ENCODE measurements at places on chromosomes 6 and 20.
A peak's percentile ranks its signal among the peaks of the same experiment; 100 is the strongest.

GRCh38 chr20:45958593-45958992 is 13.4 kb downstream of the ZNF335 start:
- DNase-seq, result no peak

DNA sequence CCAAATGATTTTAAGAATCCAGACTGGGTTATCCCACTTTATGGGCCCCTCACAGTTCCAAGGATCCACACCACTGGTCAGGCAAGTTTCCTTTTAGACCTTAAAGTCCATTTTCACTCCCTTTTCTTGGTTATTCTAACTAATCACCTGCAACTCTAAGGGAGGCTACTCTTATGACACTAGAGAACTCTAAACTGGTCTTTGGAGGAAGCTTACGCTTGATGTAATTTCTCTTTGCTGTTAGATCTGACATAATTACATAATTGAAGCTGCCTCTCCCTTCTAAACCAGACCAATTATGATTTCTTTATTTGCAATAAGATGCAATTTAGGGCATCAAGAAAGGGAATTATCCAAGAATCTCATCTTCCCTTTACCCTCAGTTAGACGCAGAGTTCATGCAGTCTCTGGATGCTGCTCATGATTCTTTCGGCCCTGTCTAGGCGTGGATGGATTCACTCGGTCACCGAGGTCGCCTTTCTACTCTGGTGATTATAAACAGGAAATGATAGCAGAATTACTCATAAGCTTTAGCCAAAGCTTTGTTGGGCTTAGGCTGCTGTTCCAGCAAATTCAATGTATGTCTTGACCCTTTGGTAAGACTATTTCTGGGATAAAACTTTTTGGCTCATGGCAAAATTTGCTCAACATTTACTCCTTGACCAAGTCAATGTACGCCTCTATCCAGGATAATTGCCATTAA is 166.4 kb upstream of the PRND start:
- DNase-seq, result peak; percentile 56

GRCh38 chr6:168322966-168323365 is 3.4 kb upstream of the DACT2 start:
- DNase-seq, result no peak

GRCh38 chr20:5548107-5548506 is 202.1 kb upstream of the SHLD1 start:
- DNase-seq, result no peak

DNA sequence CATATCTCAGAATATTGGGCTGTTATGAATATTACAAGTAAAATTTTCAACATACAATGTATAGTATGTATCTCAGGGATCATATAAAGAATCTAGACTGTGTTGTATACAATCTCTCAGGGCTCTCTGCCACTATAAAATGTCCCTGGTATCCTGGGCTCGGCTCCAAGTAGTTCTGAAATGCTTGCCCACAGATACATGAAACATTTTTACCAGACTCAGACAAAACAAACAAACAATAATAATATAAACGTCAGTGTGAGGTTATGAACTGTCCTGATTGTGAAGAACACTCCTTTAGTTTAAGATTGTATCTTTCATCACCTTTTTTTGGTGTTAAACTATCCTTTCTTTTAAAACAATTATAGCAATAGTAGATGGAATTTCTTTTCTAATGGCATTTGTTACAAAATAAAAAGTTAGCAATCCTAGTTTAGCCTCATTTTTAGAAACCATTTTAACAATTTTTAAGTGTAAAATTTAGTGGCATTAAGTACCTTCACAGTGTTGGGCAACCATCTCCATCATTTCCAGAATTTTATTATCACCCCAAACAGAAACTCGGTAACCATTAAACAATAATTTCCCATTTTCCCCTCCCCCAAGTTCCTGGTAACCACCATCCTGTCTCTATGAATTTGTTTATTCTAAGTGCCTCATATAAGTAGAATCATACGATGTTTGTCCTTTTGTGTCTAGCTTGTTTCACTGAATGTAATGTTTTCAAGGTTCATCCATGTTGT is 17.4 kb upstream of the LY86 start:
- DNase-seq, result no peak
